ENCODE measurements at places on chromosomes 2 and 18. TPM values are rescaled to one million over a fixed set of nuclear protein-coding genes. Genes with fewer than 3 reads are reported as not detected.

CFAP221 gene
- total RNA-seq: 1.8 TPM

REG3A gene
- not detected for total RNA-seq

EPHA4 gene
- 16.7 TPM for total RNA-seq

TRIM54 gene
- total RNA-seq: not detected

SKOR2 gene
- total RNA-seq: not detected

DYNAP gene
- not detected for total RNA-seq

SPC25 gene
- 12.7 TPM for total RNA-seq

TTN gene
- total RNA-seq: under 0.01 TPM

ABHD1 gene
- total RNA-seq: 0.89 TPM

UGT1A5 gene
- total RNA-seq: not detected

KIF5C gene
- total RNA-seq: 0.33 TPM

ARL6IP6 gene
- 43.5 TPM for total RNA-seq

DNAJC5G gene
- total RNA-seq: not detected

ADAM23 gene
- total RNA-seq: 0.33 TPM

CCDC178 gene
- not detected for total RNA-seq

DSEL gene
- total RNA-seq: 13.2 TPM

MTIF2 gene
- 18.9 TPM for total RNA-seq

TCF23 gene
- not detected for total RNA-seq

CENPA gene
- total RNA-seq: 51.2 TPM

ACOXL gene
- total RNA-seq: not detected

NAT8 gene
- not detected for total RNA-seq

DSG4 gene
- under 0.01 TPM for total RNA-seq

MAP2 gene
- 31.8 TPM for total RNA-seq
